ENCODE measurements at places on chromosomes 11 and 22.

DNA sequence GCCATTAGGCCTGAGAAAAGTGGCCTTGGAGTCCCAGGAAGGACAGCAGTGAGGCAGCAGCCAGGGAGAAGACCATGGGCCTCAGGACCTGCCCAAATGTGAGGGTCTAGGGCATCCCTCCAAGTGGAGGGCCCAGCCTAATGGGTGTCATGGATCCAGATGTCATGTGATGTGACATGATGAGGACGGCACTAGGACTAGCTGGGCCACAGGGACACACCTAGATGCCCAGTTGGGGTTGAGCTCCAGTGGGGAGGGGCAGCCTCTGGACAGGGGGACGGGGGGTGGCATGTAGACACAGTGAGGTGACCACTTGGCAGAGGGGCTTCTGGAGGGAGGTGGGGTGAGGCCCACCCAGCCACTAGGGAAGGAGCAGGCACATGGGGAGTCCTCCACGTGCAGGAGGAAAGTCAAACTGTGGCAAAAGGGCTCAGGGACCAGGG is 5.4 kb downstream of the SCARF2 start:
- DNase-seq = no peak

DNA sequence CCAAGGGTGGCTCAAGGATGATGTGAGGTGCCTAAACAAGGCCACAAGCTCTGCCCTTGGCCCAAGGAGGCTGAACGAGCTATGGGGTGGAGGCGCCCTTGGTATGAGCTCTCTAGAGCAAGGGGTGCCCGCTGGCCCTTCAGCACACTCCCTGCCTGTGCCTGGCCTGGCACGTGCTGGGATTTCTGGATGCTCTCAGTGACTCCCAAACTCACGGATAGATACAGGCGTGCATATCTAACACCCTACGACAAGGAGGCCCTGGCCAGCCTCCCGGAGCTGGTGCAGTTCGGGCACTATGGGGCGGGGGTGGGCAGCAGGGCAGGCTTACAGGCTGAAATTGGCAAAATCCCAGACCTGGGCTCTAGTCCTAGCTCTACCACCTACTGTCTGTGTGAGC is 30.6 kb downstream of the SCUBE1 start:
- DNase-seq = no peak

DNA sequence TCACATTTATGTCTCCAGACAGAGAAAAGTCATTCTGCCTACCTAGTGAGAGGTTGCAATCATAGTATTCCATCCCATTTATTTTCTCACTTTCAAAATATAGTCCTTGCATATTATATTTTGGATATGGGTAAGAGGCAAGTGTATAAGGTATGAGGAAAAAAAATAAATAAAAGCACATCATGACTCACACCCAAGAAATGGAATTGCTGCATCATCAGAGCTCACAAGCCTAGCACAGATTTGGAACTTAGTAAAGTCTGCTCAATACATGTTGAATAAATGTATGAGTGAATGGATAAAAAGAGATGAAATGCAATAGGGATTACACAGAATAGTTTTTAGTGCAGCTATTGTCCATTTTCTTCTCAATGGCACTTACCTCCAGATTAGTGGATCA is 2.5 kb upstream of the OR51G1 start:
- DNase-seq = no peak

- no peak for DNase-seq
Measured at GRCh38 chr11:36249246-36249645, 40.0 kb downstream of the COMMD9 start.
